ENCODE measurements at places on chromosomes 5 and 9. TPM values are rescaled to one million over a fixed set of nuclear protein-coding genes. Genes with fewer than 3 reads are reported as not detected.

The SEMA5A gene
- total RNA-seq = 0.20 TPM

The FAM78A gene
- 1.7 TPM for total RNA-seq

The HBEGF gene
- 12.0 TPM for total RNA-seq

The SLC6A3 gene
- total RNA-seq = not detected

The BTNL9 gene
- not detected for total RNA-seq

The PARP8 gene
- total RNA-seq = 18.0 TPM

The MELK gene
- total RNA-seq = 80.9 TPM

The SLC46A2 gene
- not detected for total RNA-seq

The GABRA1 gene
- total RNA-seq = not detected

The ABLIM3 gene
- not detected for total RNA-seq

The CDK5RAP2 gene
- total RNA-seq = 94.5 TPM

The ADAMTS12 gene
- 0.76 TPM for total RNA-seq

The TRIP13 gene
- 64.6 TPM for total RNA-seq

The TTF1 gene
- total RNA-seq = 27.2 TPM

The IRX1 gene
- not detected for total RNA-seq

The RPL12 gene
- 1,114 TPM for total RNA-seq

The GFI1B gene
- not detected for total RNA-seq

The KIAA0825 gene
- total RNA-seq = 1.2 TPM

The SLC4A9 gene
- total RNA-seq = not detected

The FCN2 gene
- not detected for total RNA-seq

The BSPRY gene
- total RNA-seq = not detected

The LCN9 gene
- total RNA-seq = not detected

The CATSPER3 gene
- total RNA-seq = 0.90 TPM

The NSG2 gene
- total RNA-seq = 0.60 TPM

The CDH9 gene
- not detected for total RNA-seq

The PDE8B gene
- total RNA-seq = 0.85 TPM

Data from A673 (cell line).